ENCODE measurements at places on chromosomes 7 and 10.

DNA sequence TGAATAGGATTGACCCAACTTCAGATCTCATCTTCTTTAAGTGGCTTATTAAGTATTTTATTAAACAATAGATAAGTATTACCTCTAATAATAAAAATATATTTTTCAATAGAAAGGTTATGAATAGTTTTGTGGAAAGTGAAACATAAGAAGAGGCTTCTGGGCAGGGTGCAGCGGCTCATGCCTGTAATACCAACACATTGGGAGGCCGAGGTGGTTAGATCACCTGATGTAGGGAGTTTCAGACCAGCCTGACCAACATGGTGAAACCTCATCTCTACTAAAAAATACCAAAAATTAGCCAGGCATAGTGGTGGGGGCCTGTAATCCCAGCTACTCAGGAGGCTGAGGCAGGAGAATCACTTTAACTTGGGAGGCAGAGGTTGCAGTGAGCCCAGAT lies 26.5 kb downstream of the GPR85 start:
- no peak for DNase-seq

DNA sequence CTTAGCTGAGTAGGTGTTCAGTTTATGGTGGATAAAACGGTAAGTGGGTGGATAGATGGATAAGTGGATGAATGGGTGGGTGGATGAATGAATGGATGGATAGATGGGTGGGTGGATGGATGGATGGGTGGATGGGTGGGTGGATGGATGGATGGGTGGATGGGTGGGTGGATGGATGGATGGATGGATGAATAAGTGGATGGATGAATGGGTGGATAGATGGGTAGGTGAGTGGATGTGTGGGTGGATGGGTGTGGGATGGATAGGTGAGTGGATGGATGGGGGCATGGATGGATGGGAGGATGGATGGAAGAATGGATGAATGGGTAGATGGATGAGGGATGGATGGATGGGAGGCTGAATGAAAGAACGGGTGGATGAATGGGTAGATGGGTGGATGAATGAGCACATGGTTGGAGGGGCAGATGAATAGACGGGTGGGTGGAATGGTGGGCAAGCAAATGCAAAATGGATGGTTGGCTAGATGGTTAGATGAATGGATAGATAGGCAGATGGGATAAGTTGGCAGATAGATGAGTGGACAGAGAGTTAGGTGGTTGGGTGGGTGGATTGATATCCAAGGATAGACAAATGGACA lies 25.7 kb downstream of the ELN start:
- DNase-seq: no peak

DNA sequence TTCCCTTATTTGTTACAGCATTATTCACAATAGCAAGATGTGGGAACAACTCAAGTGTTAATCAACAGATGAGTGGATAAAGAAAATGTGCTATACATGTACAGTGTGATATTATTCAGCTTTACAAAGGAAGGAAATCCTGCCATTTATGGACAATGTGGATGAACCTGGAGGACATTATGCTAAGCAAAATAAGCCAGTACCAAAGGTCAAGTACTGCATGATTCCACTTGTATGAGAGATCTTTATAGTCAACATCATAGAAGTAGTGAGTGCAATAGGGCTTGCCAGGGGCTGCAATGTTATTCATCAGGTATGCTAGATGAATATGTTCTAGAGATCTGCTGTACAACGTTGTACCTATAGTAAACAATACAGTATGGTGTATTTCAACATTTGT lies 138.5 kb upstream of the AGR3 start:
- DNase-seq: no peak

DNA sequence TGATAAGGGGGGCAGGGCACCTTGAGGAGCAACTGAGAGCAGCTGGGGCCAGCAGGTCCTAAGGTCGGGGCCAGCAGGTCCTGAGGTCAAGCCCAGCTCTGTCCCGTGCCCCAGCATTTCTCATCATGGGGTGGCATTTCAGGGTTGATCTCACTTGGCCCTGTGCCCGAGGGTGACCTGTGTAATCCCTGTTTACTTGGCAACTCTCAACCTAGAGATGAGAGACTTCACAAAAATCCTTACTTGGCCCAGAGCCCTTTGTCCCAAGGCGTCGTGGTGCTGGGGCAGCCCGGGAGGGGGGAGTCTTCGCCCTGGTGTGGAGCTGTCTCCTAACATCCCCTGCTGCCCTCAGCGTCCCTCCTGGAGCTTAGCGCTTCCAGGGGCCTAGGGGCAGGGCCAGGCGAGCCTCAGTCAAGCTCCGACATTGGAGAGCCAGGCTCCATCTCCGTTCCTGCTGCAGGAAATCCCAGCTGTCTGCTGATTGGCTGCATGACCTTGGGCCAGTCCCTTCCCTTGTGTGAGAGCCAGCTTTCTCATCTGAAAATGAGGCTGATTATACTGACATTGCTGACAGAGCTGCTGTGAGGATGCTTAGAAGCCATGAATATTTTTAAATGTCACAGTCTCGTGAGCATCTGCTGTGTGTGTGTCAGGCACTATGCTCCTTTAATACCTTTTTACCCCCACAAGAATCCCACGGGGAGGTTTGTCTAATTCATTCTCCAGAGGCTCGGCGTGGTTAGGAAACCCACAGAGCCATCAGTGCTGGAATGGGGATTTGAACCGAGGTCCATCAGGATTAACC lies 94.3 kb downstream of the ZMIZ1 start:
- DNase-seq: no peak

GRCh38 chr7:87452279-87452678 lies 23.2 kb downstream of the ABCB4 start:
- DNase-seq: no peak

DNA sequence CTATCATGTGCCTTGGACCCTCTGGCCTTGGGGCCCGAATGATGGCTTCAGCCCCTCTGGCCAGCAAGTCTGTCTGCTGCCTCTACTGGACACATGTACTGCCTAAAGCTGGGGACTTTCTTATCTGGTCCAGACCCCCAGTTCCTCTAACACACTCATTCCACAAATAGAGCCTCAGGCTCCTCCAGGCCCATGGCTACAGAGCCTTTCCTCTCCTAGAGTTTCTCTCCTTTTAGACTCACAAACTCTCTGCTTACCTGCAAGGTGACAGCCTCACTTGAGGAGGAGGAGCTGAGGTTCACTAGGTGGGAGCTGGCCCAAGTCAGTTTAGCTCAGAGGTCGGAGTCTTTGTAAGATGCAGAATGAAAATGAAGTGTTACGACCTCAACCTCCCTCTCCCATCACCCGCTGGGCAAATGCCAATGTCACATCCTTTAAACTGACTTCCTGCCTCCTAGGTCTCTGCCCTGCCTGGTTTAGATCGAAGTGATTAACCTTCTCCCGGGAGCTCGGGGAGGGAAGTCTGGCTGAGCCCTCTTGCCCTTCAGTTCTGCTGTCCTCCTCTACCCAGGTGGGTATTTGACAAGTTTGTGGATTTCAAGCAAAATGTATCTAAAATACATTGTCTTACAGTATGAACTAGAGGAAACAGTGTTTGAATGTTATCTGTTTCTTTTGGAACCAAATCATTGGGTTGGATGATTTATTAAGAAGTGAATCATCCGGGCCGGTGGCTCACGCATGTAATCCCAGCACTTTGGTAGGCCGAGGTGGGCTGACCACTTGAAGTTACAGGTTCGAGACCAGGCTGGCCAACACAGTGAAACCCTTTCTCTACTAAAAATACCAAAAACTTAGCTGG lies 71.9 kb upstream of the TNS3 start:
- DNase-seq: no peak

- no peak for DNase-seq
Measured at GRCh38 chr10:114801411-114801813, 20.2 kb upstream of the FHIP2A start.

DNA sequence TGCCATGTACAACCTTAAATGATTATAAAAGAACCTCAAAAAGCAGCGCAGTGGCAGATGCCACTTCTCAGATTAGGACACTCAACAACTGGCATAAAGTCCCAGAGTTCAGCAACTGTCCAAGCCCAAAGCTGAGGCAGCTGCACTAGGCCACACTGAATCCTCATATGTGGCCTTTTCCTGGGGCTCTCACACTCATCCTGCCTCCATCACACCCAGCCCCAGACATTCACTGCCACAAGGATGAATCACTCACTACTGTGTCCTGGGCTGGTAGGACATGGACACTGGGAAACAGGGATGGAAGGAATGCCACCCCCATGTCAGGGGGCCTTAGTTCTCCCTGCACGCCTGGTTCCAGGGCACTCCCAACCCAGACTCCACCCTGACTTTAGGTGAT lies 547.7 kb downstream of the TNS3 start:
- DNase-seq: no peak

DNA sequence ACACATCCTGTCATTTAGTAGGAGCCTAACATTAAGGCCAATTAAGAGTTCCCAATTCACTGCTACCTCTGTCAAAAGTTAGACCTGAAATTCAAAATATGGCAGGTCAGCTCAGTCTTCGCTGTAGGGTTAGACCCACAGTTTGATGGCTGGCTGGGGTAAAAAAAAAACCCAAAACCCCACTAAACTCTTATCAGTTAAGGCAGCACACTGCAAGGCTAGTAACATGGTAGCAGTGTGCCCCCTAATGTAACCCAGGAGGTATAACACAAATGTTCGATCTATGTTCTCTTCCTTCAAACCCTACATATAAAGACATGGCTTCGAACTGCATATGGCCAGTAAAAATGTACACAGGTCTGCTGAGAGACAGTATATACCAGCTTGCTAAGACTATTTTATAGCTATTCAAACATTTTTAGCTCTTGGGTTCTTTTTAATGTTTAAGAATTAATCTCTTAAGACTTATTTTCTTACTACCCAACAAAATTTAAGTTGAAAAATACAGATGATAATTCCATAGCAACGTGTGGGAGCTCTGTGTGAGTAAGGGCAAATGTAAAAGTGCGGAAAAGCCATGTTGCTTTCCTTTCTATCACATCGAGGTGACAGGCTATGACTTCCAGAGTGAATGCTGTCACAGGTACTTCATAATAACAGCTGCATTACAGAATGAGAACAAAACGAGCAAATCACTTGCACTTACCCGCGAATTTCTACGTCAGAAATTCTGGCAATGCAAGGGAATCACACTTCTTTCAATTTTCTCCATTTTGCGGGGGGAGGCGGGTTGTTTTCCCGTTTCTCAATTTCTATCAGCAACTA lies 168.4 kb upstream of the IMMP2L start:
- no peak for DNase-seq

DNA sequence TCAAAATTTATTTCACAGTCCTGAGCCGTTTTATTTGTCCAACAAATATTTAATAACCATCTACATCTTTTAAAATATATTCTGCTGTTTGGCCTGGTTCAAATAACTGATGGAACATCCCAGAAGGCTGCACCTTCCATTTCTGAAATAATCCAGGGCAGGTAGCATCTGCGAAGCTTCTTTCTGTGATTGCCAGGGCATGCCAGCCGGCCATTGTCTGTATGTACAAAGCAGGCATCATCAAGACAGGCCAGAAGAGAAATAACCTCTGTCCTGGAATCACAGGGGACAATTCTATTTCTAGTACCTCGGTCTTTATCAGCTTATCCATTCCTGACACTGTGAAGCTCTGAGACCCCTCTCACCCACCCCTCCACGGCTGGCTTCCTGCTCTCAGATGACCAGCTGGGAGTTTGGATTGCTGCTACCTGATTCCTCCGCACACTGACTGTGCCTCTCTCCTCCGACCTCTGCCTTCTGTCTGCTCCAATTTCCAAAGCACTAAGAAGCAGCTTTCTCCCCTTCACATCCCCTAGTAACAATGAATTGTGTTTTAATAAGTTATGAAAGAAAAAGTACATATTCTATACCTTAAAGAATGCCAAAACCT lies 8.0 kb downstream of the DGKI start:
- no peak for DNase-seq

DNA sequence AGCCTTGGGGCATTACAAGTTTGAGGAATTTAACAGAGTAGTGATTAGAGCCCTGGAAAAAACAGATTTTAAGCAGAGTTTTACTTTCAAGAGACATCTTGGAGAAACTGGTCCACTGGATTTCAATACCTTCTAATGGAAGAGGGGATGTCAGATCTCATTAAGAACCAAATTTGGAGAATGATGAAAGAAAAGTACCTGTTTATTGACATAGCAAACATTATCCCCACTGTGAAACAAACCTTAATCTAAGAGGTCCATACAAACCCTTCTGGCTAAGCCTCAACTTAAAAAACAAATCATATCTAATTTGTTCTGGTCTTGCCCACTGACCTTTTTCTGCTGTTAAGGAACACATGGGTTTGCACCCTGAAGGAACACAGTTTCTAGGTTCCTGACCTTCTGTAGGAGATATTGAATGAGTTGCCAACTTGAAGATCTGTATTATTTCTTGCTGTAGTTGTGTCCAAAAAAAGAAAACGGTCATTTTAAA lies 53.5 kb downstream of the LAMB1 start:
- no peak for DNase-seq

- no peak for DNase-seq
Measured at GRCh38 chr10:10587744-10588393, 429.8 kb upstream of the CELF2 start.

DNA sequence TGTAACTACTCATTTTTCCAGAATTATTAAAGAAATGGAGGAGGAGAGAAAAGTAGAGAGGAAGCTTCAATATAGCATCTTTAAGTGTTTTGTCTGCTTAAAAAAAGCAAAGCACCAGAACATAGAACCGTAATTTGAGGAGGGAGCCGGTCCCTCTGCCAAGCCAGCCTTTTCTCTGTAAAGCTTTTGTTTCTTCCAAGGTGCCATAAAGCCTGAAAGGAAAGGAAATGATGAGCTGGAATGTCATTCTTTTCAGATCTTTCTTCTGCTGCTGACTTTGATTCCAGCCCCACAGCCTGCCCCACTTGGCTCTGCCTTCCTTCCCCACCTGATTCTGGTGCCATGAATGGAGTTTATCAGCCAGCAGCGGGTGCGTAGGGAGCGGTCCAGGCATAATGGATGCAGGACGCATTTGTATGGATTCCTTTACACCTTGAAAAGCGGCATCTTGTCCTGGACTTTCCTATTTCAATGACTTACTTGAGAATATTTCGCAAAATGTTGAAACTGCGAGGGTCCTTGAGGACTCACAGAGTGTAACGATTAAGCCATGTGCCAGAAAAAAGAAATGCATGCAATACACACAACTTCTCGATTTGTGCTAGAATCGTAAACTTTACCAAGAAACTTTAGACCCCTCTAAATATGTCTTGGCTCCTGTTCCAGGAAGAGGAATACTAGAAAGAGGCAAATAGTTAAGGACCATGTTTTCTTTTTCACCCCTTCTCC lies 569.5 kb upstream of the MGMT start:
- DNase-seq: no peak

DNA sequence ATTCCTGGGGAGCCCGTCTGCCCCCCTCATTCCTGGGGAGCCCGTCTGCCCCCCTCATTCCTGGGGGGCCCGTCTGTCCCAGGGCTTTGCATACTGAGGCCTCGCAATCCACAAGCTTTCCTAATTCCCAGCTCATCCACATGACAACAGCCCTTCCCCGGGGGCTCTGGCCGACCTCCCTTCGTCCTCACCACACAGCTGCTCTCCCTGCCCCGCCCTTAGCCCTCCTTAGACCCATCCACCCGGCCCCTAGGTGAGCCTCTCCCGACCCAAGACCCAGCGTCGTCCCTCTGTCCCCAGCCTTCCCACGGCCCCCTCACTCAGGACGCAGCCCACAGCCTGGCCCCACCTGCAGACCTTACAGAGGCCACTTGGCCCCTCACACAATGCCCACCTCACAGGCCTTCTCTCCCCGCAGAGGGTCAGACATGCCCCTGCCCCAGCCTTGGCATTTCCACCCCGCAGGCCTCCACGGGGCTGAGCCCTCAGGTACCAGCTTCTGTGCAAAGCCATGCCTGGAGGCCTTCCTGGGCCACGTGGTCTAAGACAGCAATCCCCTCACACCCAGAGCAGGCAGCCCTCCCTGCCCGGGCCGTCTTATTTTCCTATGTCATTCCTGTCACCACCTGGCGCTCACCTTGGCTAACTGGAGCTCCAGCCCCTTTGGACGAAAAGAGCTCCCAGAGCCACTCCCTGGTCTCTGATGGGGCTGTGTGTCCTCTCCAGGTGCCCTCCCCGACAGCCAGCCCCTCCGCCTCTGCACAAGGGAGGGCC lies 3.5 kb upstream of the FAM20C start:
- DNase-seq: no peak

Measured in Caco-2 (cell line).